ENCODE measurements at places on chromosomes 16 and 17.

DNA sequence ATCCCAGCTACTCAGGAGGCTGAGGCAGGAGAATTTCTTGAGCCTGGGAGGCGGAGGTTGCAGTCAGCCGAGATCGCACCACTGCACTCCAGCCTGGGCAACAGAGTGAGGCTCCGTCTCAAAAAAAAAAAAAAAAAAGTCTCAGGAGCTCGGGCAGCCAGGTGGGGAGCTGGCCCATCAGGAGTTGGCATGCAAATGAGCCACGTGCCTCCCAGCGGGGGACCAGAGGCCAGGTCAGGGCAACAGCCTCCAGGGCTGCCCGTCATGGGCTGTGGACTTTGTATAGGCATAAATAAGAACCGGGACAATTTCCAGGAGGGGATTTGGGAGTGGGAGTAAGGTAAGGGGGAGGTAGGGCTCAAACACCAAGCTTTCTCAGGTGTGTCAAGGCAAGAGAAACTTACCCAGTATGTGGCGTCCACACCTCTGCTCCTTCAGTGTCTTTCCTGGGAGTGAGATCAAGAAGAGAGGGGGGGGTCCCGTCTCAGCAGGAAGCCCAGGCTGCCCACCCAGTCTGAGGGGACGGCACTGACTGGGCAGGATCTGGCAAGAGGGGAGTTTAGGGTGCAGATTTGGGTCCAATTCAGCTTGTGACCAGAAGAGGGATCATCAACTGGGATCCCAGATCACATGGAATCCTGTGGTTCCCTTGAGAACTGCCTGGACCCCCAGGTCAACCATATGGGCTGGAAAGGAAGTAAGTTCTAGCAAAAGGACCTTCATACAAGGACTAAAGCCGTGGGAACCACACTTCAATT, 22.3 kb upstream of the G6PC1 start:
- no peak overlapping the region for H3K27ac ChIP-seq
- DNase-seq = no peak
- peaks cover 31% of the 10 kb centered on the region for H3K27me3 ChIP-seq
- H3K4me1 ChIP-seq = no peaks in the 10 kb centered on the region
- no peaks in the 10 kb centered on the region for H3K36me3 ChIP-seq
- H3K4me3 ChIP-seq = no peak overlapping the region

- H3K4me3 ChIP-seq = no peak overlapping the region
These were observed 22.6 kb downstream of the MAP3K3 start for GRCh38 chr17:63644846-63645245.

DNA sequence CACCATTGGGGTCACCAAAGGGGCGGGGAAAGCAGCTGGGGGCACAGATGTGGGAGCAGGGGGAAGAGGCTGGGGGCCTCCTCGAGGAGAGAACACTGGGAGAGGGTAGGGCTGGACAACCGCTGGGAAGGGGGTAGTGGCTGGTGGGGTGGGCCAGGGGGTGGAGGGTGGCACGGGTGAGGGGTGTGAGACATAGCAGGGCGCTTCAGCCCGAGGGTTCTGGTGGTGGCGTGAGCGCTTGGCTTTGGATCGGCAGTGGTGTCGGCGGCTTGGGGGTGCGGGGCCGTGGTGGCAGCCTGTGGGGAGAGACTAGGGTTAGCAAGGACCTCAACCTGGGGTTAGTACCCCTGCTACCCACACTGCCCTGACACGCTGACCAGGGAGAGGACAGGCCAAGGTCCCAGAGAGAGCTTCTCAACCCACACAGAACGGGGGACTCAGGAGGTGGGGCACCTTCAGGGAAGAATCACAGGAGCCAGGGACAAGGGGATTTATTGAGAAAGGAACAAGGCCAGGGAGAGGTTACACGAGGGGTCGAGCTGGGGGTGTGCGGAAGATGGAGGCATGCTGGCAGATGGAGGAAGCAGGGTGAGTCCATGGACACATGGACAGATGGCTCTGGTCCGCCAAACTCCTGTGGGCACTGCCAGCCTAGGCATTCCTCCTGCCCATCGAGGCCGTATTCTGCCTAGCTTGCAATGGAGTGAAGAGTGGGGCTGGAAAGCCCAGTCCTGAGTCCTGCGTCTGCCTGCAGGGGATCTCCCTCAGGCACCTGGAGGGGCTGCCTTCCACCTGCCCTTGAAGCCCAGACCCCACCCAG, 8.4 kb downstream of the PER1 start:
- H3K36me3 ChIP-seq = peaks cover 61% of the 10 kb centered on the region
- no peak overlapping the region for H3K4me3 ChIP-seq
- H3K27me3 ChIP-seq = no peaks in the 10 kb centered on the region
- H3K27ac ChIP-seq = no peak overlapping the region
- DNase-seq = no peak
- H3K4me1 ChIP-seq = no peaks in the 10 kb centered on the region

- DNase-seq = no peak
- H3K4me3 ChIP-seq = no peak overlapping the region
- H3K36me3 ChIP-seq = no peaks in the 10 kb centered on the region
- H3K27me3 ChIP-seq = peaks cover 50% of the 10 kb centered on the region
- H3K27ac ChIP-seq = no peak overlapping the region
- H3K4me1 ChIP-seq = peaks cover 10% of the 10 kb centered on the region
These were observed 38.3 kb upstream of the AKAP1 start for GRCh38 chr17:57046749-57047148.

- H3K4me1 ChIP-seq = no peaks in the 10 kb centered on the region
- peaks cover 14% of the 10 kb centered on the region for H3K27me3 ChIP-seq
- H3K36me3 ChIP-seq = no peaks in the 10 kb centered on the region
- H3K27ac ChIP-seq = no peak overlapping the region
These were observed 9.7 kb downstream of the RPUSD1 start for GRCh38 chr16:778447-778846.

- H3K27me3 ChIP-seq = no peaks in the 10 kb centered on the region
- peak; percentile 89 for DNase-seq
- H3K27ac ChIP-seq = peak overlapping the region; percentile 93
These were observed 1.4 kb upstream of the SPHK1 start for GRCh38 chr17:76382803-76383545.

DNA sequence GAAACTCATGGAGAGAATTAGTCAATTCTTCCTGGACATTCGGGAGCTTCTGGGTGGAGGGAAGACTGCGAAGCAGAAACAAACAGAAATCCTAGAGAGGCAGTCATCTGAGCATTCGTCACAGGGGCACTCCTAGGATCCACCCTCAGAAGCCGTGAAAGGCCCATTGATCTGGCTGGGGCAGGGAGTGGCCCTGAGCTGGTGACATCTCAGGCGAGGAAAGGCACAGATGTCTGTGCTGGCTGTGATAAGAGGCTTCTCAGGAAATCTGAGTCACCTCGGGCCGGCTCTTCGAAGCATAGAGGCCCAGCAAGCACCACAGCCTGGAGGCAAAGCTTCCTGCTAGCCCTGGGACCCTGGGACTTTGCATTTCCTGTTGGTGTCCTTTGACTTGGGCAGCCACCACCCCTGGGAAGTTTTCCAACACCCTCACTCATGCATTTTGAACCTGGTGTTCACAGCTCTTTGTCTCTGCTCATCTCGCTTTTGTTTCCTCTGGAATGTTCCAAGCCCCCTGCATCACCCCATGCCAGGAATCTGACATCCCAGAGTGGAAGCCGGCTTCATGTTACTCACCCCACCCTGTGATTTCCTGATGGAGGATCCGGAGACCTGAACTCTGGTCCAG, 23.3 kb upstream of the CDRT4 start:
- peak overlapping the region; percentile 77 for H3K27ac ChIP-seq
- DNase-seq = peak; percentile 66
- H3K36me3 ChIP-seq = no peaks in the 10 kb centered on the region
- no peaks in the 10 kb centered on the region for H3K27me3 ChIP-seq
- H3K4me3 ChIP-seq = no peak overlapping the region

DNA sequence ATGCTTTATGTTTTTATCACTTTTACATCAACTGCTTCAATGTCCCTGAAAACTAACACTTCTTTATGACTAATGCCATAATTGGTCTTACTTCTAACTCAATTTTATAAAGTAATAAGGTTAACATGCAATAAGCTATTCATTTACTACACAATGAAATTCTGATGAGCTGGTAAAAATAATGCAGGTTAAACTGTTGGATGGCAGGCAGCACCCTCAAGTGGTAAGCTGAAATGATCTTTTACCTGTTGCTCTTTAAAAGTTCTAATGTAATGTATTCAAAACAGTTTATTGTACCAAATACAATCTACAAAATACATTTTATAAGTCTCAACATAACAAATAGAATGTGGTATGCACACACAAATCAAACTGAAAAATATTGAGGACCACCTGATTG, 1280.3 kb downstream of the CDH8 start:
- no peak for DNase-seq
- no peaks in the 10 kb centered on the region for H3K27me3 ChIP-seq
- H3K27ac ChIP-seq = no peak overlapping the region
- no peaks in the 10 kb centered on the region for H3K36me3 ChIP-seq
- H3K4me3 ChIP-seq = no peak overlapping the region
- no peaks in the 10 kb centered on the region for H3K4me1 ChIP-seq

- no peaks in the 10 kb centered on the region for H3K27me3 ChIP-seq
- H3K36me3 ChIP-seq = no peaks in the 10 kb centered on the region
- no peak overlapping the region for H3K27ac ChIP-seq
- no peak for DNase-seq
- peaks cover 29% of the 10 kb centered on the region for H3K4me1 ChIP-seq
These were observed 56.3 kb downstream of the SLFN5 start for GRCh38 chr17:35299135-35299534.

DNA sequence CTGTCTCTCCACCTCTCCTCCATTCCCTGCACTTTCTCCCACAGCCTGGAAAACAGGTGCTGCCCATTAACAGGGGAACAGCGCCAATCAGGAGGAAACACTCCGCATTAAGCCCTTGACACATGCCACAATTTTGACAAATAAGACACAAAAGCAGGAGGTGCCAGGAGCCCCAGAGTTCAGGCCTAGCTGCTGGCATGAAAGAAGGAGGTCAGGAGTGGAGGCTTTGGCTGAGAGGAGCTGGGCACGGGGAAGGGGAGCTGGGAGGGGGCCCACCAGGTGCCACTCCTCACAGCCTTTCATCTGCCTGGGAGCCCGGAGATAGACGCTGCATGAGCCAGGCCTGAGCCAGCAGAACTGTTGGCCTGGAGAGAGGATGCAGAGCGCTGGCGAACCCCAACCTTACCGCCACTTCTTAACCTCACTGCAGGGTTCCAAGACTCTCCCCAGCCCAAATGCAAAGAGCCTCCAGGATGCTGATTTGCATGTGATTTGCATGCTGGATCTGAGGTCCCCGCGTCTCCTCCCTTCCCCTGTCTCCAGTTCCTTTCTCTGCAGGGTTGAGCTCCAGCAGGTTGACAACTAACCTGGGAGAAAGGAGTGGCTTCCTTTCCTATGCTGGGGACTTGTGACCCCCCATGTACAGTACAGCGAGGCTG, 139.8 kb upstream of the SDK2 start:
- no peak overlapping the region for H3K27ac ChIP-seq
- DNase-seq = no peak
- H3K27me3 ChIP-seq = peaks cover 44% of the 10 kb centered on the region
- H3K4me3 ChIP-seq = no peak overlapping the region
- H3K36me3 ChIP-seq = no peaks in the 10 kb centered on the region

- no peaks in the 10 kb centered on the region for H3K27me3 ChIP-seq
- no peak overlapping the region for H3K4me3 ChIP-seq
- peaks cover 14% of the 10 kb centered on the region for H3K4me1 ChIP-seq
- peaks cover 54% of the 10 kb centered on the region for H3K36me3 ChIP-seq
These were observed 92.4 kb downstream of the BRIP1 start for GRCh38 chr17:61770752-61771533.

- H3K4me3 ChIP-seq = no peak overlapping the region
- no peak overlapping the region for H3K27ac ChIP-seq
- DNase-seq = no peak
- no peaks in the 10 kb centered on the region for H3K36me3 ChIP-seq
- H3K4me1 ChIP-seq = no peaks in the 10 kb centered on the region
These were observed 39.6 kb upstream of the PSMD7 start for GRCh38 chr16:74257061-74257460.

All from SJSA1 (cell line).